Activated T-cell treated with anti-CD3 and anti-CD28 coated beads for 24 hours (primary cell): ENCODE measurements at places on chromosomes 6 and 20.
A peak's percentile ranks its signal among the peaks of the same experiment; 100 is the strongest.

DNA sequence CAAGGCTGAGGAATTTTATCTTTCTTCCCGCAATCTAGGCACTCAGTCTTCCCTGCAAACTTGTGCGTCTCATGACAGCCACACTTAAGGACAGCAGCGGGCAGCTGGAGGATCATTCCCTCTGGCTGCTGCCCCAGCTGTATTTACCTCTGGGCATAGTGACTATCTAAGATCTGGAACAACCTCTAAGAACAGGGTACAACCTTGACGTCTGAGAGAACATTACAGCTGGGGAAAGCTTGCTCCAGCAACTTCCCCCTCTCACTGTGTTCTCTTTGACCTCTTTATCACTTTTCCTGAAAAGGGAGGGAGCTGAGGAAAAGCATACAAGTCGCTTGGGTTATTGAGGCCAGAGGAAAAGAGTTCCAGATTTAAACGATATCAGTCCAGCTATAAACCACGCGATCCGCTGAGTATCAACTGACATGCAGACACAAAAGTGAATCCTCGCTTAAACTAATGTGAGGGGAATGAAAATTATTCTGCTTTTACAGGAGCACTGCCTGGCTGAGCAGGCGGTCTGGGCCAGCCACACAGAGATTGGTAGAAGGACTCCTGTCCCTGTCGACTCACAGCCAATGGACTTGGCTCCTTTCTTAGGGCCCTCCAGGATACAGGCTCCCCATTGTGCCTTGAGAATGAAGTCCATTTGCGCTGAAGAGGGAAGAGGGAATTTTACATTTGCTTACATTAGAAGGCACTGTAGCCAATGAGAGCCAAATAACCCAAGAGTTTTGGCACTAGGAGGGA is 153.3 kb downstream of the QRSL1 start:
- no peak for DNase-seq

DNA sequence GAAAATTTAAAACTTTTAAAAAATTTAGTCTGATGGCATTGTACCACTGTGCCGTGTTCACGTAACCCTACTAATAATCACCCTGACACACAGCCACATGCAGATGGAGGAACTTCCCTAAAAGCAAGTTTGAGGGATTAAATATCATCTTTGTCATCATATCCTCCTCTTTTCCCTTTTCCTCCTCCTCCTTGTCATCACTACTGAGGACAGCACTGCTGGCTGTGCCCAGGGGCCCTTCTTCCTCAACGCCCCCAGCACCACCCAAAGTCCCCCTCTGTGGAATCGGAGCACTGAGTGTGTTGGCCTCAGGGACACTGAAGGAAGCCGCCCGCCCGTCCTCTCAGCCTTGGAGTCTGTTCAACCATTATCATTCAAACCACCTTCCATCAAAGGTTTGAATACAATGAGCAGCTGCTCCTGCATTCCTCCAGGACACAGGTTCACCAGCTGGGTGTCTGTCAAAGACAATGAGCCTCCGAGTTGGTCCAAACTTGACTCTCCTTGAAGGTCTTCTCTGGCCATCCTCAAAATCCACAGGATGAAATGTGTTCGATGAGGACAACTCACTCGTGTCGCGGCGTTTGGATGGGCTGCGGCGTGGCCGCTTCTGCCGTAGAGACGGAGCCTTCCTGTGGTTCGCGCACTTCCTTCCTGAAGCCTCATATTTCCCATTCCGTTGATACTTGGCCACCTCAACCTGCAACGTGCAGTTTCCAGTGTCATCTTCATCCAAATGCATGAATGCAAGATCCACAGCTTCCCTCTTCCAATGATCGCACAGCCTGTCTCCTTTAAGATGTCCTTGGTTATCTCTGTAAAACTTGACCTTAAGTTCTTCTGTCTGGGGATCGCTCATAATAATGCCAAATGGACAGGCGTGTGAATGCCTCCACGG is 23.3 kb downstream of the NQO2 start:
- DNase-seq, result peak; percentile 29

DNA sequence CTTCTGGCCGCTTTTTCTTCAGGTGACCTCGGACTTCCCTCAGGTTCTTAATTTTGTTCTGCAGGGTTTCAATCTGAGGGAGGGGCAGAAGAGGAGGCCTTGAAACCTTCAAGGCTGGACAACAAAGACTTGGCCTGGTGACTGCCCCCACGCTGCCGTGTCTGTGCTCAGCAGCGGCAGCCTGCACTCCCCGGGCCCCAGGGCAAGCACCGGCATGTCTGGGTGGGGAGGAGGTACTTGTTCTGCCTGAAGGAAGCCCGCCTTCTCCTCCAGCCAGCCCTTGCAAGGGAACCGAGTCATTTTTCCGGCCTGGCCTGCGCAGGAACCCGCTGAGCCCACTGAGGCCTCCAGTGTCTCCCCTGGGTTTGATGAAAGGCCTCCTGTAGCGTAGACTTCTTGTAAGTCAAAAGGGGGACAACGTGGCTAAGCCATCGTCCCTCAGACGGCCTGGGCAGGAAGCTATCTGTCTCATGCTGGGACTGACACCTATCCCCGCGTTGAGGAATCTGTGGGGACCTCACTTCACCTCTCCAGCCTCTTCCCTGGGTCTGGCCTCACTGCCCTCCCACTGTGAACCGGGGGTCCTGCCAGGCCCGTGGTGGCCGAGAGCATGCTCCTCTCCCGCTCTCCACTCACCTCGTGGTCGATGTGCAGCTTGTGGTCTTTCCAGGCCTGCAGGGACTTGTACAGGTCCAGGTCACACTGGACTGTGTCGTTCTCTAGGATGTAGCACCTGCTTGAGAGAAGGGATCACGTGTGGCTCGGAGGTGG is 119.9 kb downstream of the SULF2 start:
- no peak for DNase-seq

- DNase-seq, result no peak
Observed at GRCh38 chr6:10461850-10462249, 47.0 kb upstream of the TFAP2A start.
